Activated naive CD8-positive, alpha-beta T cell treated with anti-CD3 and anti-CD28 coated beads for 36 hours (primary cell): ENCODE measurements at places on chromosomes 3 and 15.

DNA sequence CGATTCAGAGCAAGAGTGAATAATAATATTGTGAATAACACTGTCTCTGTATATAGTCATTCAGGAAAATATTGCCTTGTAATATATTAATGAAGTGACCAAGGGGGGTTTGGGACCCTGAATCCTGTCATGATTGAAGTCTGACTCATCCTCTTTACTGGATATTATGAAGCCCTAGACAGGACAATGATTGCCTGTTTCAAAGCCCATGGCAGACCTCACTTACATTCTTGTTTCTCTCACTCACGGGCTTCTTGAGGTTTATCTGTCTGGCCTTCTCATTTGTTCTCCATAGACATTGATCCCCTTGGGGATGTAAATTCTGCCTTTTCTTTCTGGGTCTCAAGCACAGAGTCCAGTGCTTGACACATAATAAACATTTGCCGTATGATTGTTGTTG lies 449.3 kb upstream of the THRB start:
- DNase-seq, result no peak

- no peak for DNase-seq
Measured at GRCh38 chr15:91946581-91947292, 93.2 kb downstream of the SLCO3A1 start.

- no peak for DNase-seq
Measured at GRCh38 chr15:30791239-30792175, 112.2 kb upstream of the FAN1 start.

DNA sequence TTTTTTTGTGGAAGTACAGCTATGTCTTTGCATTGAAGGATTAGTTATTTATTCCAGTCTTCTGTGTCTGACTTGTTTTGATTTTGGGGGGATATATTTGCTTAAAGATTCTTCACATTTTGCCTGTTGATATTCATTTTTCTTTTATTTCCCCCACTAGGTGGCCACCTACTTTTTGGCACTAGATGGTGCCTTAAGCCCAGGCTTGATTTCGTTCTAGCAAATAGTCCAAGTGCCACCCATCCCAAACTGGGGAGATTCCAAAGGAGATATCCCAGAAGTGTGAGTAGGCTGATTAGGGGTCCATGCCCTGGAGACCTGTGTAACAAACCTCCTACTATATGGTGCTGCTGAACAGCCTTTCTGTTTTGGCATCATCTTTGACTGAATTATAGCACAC lies 80.0 kb upstream of the SPATA16 start:
- DNase-seq, result no peak

- DNase-seq, result no peak
Measured at GRCh38 chr3:46604127-46604526, 8.2 kb upstream of the FAM240A start.

DNA sequence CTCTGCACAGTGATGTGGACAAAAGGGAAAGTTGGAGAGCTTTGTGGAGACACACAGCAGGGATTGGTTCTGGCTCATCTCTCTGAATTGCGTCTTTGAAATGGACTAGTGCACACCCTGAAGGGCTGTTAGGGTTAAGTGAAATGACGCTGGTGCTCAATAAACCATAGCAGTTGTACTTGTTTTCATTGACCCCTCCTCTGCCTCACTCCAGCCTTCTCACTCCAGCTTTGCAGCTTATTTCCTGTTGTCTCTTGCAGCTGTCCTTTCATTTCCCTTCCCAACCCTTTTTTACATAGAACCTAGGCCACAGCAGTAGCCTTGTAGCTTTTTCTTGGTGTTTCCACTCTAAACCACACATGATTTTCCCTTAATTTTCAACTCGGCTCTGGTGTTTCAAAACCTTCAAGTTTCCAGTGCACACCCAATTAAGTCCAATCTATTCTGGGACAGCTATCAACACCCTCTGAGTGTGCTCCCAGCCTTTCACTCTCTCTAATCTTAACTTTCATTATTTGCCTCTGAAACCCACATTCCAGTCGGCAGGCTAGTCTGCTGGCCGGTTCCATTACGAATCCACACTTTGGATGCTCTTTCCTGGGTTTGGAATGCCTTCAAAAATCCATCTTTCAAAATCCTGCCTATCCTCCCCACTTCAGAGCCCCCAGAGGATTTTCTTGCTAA lies 6.4 kb downstream of the C3orf52 start:
- DNase-seq, result no peak

- no peak for DNase-seq
Measured at GRCh38 chr15:89576417-89576773, 1.1 kb downstream of the TICRR start.

GRCh38 chr3:182148360-182148759 lies 436.6 kb downstream of the SOX2 start:
- no peak for DNase-seq
